ENCODE measurements at places on chromosomes 7 and 10.
A peak's percentile ranks its signal among the peaks of the same experiment; 100 is the strongest.

- DNase-seq = no peak
Measured at GRCh38 chr7:20302891-20303290, 27.8 kb upstream of the ITGB8 start.

- no peak for DNase-seq
Measured at GRCh38 chr7:158013085-158013668, 574.4 kb downstream of the PTPRN2 start.

DNA sequence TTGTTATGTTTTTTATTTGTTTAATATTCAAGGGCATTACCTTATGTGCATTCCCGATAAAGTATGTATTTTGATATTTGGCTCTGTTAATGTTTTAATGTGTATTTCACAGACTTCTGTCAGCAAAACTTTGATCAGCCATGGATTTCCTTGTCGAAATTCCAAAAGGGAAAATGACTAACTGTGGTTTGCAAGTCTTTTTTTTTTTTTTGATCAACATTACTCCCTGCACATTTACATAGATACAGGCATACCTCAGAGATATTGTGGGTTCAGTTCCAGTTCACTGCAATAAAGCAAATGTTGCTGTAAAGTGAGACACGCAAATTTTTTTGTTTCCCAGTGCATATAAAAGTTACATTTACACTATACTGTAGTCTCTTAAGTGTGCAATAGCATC is 351.9 kb downstream of the CXCL12 start:
- DNase-seq = no peak

GRCh38 chr7:30451539-30452279 is 26.9 kb downstream of the NOD1 start:
- DNase-seq = peak; percentile 69

GRCh38 chr7:6178298-6179029 is 94.0 kb downstream of the CYTH3 start:
- DNase-seq = no peak

DNA sequence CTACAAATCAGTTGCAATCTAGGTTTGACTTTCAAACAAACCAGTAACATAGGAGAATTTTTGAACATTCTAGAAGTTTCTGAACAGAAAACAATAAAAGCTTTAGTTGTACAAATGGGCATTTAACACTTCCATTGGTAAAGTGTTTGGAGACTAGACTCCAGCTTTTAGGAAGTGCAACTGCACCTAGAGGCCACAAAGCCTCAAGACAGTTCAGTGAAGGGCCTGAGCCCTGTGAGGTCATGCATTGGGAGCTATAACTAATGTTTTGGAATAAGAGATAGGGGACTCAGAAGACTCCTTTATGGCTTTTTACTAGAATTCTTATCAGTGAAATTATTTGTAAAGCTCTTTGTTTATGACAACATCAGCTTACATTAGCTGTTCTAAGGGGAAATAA is 3.0 kb upstream of the EPHB6 start:
- DNase-seq = no peak

GRCh38 chr7:25384788-25385505 is 156.7 kb upstream of the NPVF start:
- DNase-seq = no peak

DNA sequence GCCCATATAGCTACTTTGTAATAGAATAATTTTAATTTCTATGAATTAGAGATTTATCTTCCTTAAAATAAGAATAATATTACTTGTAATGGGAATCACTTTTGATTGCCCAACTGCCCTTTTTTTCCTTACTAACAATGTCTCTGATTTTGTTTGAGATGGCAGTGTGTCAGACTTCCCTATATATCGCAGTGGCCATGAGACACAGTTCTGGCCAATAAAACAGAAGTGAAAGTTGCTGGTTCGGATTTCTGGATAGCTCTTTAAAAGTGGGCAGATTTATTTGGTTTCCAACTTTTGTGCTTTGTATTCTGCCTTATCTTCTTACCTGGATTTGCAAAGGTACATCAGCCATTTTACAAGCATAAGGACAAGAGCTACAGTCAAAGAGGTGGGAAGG is 170.2 kb downstream of the PPP1R17 start:
- DNase-seq = no peak

GRCh38 chr7:37371755-37372154 is 76.9 kb downstream of the ELMO1 start:
- DNase-seq = no peak

DNA sequence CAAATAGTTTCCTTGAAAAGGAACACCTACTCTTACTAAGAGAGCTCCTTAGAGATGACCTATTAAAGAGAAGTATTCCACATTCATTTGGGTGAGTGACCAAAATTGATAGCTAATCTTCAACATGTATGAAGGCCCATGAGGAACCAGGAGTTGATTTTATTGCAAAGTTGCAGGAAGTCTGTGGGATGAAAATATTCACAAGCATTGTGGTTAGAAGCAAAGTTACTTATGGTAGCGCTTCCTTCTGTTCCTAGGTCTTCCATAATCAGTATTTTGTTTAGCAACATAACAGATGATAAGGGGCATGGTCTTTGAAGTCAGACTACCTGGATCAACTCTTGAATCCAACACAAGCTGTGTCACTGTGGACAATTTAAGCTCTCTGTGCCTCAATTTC is 164.5 kb downstream of the DGKB start:
- DNase-seq = no peak

GRCh38 chr10:121753726-121754476 is 155.7 kb upstream of the FGFR2 start:
- DNase-seq = peak; percentile 98

DNA sequence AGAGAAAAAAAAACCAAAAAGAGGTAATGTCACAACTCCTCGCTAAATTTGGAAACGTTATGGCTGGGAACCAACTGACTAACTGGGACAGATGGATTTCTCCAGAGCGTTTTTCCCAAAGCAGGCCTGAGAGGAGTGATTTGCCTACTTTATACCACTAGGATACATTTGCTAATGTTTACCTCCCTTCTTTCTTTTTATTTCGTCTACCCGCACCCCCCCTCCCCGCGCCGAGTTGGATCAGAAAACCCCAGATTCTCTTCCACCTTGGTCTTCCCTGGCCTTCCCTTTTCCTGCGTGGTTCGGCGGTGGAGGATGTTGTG is 7.2 kb downstream of the CPA2 start:
- DNase-seq = no peak

Measured in kidney capillary endothelial cell (primary cell).